Activated T-cell treated with anti-CD3 and anti-CD28 coated beads for 48 hours (primary cell): ENCODE measurements at places on chromosomes 13 and 19.

DNA sequence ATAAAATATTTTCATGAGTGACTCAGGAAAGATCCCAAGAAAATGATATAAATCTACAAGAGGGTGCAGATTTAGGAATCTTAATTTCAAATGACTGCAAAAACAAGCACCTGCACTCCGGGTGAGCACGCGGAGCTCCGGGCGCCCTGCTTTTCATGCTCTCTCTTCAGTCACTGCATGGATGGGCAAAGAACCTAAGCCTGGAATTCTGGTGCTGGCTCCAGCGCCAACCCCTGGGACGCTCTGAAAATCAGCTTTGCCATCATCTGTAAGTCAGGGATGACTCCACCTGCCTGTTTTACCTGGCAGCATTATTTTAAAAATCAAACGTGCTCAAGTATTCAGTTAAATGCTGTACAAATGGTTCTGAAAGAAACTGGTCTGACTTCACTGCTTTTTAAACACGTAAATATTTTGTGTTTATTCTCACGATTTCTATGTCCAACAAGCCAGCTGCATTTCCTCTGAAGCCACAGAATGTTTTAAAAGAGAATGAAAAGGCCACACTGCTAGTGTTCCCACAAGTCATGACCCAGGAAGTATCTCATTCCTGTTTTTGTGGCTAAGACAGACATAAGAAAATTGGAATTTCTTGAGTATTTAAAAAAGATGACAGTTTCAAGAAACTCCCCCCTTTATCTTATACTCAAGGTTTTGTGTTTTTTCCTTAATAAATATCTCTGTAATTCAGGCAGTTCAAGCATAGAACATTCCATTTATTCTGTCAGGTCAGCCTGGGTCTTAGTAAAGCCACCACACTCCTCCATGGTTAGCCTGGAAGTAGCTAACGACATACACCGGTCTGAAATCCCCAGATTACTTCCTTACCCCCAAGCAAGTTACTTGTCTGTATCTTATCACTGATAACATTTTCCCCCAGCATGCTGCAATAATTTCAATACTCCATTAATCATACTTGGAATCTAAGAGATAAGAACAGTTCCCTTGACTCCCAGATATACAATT lies 81.1 kb downstream of the COL4A1 start:
- no peak for DNase-seq

- DNase-seq = no peak
Observed at GRCh38 chr13:35771898-35772297, 295.4 kb upstream of the MAB21L1 start.

- DNase-seq = no peak
Observed at GRCh38 chr13:40024204-40024966, 368.9 kb downstream of the COG6 start.

DNA sequence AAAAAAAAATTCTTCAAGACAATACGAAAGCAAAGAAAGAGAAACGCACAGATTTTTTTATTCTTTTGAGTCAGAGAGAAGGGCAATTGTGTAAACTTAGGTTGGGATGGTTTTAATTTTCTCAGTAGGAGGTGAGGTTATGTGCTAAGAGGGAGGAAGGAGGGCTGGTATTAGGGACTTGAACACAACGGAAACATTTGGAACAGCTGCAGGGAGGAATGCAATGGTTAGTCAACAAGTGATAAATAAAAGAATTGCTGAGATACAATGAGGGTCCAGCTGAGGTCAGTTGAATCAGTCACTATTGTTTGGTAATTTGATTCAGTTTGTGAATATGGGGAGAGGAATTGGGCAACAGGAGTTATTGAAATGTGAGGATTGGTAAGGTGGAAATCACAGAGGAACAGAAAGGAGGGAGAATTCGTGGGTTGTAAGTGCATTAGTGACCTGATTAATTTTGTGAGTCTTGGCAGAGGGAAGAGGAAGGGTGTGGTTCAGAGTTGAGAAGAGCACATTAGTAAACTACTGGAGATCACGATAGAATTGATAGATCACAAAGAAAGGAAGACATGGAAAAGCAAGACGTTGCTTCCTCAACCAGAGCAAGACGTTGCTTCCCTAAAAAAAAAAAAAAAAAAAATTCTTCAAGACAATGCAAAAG lies 499.5 kb upstream of the SPRY2 start:
- no peak for DNase-seq
